ENCODE measurements at places on chromosomes 16 and 17.

DNA sequence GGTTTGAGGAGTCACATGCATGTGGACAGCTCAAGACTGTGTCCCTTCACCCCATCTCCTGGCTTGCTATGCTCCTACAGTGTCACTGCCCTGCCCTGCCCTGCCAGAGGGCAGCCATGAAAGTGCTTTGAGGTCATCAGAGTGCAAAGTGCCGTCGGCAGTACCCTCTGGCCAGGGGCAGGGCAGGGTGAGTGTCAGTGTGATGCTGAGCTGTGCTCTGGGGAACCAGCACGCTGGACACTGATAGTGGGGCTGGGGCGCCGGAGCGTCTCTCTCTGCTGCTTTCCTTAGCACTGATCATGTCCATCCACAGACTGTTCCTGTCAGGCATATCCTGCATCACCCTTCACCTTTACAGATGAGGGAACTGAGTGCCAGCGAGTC lies 1.6 kb upstream of the SPATA32 start:
- no peak for DNase-seq

GRCh38 chr16:4381935-4382794 lies 10.5 kb downstream of the VASN start:
- no peak for DNase-seq

DNA sequence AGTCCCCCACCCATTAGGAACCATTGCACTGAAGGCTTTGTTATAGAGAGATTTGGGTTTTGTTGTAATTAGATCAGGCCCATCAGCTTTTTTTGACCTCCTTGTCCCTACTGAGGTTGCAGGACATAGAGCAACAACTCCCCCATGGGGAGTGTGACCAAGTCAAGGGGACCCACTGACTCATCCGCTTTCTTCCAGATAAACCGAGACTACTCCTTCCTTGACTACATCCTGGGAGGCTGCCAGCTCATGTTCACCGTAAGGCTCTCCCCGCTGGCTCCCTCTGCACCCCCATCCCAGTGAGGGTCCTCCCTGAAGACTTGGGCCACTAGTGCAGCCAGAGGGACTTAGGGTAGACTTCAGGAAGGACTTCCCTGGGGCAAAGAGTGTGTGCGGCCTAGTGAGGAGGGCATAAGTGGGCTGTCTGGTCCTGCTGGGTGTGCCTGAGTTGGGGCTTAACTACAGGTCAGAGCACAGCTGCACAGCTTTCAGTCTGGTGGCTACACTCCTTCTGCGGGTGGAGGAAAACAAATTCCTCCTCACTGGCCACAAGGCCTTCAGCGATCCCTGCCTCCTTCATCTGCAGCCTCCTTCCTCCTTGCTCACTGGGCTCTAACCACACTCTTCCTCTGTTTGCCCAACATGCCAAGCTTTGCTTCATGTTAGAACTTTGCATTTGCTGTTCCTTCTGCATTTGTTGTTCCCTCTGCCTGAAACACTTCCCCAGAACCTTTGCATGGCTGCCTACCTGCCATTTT lies 31.0 kb downstream of the CPNE2 start:
- no peak for DNase-seq

GRCh38 chr17:14297161-14297851 lies 3.6 kb upstream of the HS3ST3B1 start:
- no peak for DNase-seq

GRCh38 chr16:10362077-10362863 lies 23.6 kb upstream of the ATF7IP2 start:
- DNase-seq = no peak

GRCh38 chr17:56934280-56934679 lies 20.4 kb upstream of the TRIM25 start:
- DNase-seq = no peak

GRCh38 chr17:2178798-2179501 lies 124.0 kb downstream of the HIC1 start:
- no peak for DNase-seq

DNA sequence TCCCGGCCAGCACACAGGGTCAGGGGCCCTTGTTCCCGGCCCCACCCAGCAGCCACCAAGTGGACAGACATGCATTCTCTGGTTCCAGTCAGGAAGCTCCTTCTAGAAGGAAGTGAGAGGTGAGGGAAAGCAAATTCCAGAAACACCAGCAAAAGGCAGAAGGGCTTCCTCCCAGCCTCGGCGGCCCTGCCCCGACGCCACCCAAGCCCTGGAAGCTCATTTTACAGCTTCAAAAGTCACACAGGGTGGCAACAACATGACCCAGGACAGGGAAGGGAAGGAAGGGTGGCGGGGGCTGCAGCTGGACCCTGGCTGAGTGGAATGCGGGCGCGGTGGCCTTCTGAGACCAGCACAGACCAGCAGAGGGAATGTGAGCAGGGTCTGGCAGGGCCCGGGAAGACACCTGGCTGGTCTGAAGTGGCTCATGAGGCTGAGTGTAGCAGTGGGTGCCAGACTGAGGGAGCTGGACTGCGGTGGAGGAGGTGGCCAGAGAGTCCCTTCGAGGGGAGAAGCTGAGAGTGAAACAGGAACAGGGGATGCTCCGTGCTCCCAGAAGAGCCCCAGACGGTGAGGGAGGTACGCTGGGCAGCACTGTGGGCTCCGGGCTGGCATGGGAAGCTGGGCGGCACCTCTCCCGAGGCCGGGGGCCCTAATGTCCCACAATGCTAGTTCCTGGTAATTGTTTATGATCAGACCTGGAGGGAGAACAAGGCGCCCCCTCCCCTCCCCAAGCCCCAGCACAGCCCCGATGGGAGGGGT lies 1.9 kb upstream of the UNC13D start:
- DNase-seq = no peak

GRCh38 chr17:29568331-29569244 lies at the start of gene TP53I13:
Gene TP53I13, plus strand, starts transcription at chr17:29568701. Its CDS starts 58 bp downstream, at chr17:29568759.
- DNase-seq = peak; percentile 81

DNA sequence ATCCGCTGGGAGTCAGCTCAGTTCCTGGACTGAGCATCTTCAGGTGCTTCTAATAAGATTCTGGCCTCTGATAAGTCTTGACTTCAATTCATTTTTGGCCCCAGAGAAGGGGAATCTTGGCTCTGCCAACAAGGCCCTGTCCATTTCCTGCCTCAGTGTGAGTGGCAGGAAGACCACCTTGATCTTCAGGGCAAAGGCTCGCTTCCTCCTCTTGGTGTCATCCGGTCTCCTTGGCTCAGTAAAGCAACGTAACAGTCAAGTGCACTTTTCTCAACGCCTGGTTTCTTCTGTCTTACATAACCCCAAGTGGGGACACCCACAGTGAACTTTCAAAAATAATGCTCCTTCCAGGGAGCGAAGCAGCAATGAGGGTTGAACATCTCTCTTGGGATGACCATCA lies 169.8 kb downstream of the PRKCB start:
- no peak for DNase-seq

- no peak for DNase-seq
These were observed 61.9 kb downstream of the ZFHX3 start for GRCh38 chr16:72985995-72986394.

DNA sequence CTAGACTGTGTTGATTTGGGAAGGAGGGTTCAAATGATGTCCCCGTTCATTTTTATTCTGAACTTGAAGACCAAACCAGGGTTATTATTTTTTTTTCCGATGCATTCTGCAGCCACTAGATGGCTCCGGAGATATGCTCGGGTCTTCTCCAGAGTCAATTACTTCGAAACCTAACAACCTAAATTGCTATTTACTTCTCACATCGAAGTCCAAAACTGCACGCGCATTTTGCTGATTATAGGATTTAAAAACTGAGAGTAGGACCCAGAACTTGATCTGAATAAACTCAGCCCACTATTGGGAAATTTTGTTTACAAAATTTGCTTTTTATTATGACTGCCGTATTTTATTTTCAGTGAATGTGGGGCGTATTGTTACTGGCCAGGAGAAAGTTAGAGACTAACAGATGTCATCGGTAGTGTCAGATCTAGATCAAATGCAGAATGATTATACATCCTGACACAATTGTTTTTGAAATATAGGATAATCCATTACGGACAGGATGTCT lies 263.8 kb downstream of the HS3ST3A1 start:
- DNase-seq = no peak

- no peak for DNase-seq
These were observed 36.9 kb downstream of the TBX4 start for GRCh38 chr17:61488878-61489718.

DNA sequence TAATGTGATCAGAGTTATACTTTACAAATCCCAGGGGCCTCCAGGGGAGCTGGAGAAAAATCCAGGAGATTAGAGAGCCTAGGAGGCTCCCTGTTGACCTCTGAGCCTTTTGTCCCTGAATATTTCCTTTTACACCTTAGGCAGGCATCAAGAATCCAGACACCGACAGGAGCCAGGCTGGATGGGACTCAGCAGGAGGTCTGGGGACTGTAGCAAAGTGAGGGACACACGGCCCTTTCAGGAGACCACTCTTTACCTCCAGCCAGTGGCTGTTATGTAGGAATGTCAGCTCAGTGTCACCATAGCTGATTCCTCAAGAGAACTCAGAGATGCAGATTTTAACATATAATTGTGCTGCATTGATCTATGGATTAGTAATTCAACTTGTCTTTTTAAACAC lies 198.4 kb downstream of the SHISA9 start:
- no peak for DNase-seq

- DNase-seq = no peak
These were observed 85.0 kb upstream of the ATF7IP2 start for GRCh38 chr16:10300905-10301304.

DNA sequence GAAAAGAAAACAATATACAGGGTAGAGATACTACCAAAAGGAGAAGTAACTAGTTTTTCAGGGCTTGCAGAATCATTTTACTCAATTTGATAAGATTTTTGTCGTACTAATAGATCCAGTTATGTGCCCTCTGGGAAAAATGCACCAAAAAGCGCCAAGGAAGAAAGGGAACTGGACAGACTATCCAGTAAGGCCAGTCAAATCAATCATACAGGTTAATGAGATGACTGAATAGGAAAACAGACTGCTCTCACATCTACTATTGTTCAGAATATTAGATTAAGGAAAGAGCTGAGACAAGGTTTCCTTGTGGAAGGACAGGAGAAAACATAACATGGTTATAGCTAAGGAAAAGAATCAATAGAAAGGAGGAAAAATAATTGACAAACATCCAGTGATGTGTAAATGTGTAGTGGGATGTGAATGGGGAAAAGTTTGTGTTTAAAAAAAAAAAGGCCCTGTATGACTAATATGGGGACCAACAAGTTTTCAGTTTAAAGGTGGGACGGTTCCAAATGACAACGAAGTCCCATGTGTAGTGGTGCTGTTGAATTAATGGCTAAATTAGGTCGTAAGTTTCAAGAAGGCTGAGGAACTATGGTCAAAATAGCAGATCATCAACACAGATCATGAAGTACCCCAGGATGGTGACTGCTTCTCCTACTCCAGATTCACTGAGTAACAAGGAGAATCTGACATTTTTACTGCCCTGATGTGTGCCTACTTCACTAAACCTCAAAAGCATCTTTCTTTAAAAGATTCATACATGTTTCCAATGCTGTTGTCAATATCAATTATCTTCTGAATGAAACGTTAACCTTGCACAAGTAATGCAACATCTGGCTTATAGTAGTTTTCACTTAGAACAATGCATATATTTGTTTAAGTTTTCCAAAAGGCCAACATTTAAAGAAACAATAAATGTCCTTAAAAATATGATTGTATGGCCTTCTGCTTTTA lies 40.7 kb downstream of the BRIP1 start:
- no peak for DNase-seq

GRCh38 chr17:7515911-7516610 lies 31.9 kb downstream of the POLR2A start:
- no peak for DNase-seq

GRCh38 chr16:73813527-73813926 lies 483.1 kb upstream of the PSMD7 start:
- no peak for DNase-seq

DNA sequence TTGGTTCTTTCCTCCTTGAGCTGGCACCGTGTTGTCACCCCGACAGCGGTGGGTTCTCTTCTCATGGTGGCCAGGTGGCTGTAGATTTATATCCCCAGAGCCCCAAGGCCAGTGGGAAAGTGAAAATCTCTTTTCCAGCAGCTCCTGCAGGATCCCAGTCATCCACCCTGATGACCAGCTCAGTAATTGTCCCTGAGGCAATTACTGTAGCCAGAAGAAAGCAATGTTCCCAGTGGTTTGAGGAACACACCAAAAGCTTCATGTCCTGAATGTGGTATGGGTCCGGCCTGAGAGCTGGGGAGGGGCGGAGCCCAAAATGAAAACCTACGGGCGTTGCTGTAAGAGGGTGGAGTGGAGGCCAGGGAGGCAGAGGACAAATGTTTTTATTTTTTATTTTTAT lies 69.0 kb downstream of the WSB1 start:
- no peak for DNase-seq

GRCh38 chr16:14263011-14263410 lies 191.9 kb downstream of the MRTFB start:
- DNase-seq = no peak

- DNase-seq = no peak
These were observed 2.8 kb downstream of the MED13 start for GRCh38 chr17:62062302-62062701.

GRCh38 chr16:24189941-24190340 lies 66.2 kb upstream of the CACNG3 start:
- no peak for DNase-seq

GRCh38 chr16:69217433-69217832 lies 30.5 kb downstream of the SNTB2 start:
- no peak for DNase-seq

DNA sequence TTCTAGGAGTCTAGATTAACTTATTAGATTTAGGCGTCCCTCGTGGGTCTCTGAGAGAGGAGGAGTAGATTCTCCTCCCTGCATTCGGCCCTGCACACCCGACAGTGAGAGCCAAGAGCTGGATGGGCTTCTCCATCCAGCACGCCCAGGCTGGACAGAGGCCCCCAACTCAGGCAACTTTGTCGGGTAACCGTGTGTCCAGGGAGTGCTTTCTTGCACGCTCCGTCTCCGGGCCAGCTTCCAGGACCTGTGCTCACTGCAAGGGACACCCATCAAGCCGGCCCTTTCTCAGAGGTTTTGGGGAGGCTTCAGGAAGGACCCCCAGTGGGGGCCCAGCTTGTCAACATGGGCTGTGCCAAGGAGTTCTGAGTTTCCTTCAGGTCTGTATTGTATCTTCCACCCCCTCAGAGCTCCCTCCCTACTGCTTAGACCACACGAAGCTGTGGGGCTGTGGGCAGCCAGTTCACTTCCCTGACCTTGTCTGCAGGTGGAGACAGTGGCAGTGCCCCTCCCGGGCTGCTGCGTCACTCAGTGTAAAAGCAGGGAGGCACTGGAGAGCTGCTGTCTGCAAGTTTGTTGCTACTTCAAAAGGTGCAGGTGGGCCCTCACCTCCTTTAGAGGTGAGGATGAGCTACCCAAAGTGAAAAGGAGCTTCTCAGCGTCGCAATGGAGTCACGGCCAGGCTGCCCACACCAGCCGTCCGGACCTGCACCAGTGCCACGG lies 24.0 kb upstream of the C16orf78 start:
- no peak for DNase-seq

GRCh38 chr16:984121-984694 lies 2.6 kb downstream of the SOX8 start:
- no peak for DNase-seq
